ENCODE measurements at places on chromosomes 7 and 10.

- no peak for DNase-seq
Measured at GRCh38 chr10:131043039-131043691, 268.4 kb downstream of the TCERG1L start.

DNA sequence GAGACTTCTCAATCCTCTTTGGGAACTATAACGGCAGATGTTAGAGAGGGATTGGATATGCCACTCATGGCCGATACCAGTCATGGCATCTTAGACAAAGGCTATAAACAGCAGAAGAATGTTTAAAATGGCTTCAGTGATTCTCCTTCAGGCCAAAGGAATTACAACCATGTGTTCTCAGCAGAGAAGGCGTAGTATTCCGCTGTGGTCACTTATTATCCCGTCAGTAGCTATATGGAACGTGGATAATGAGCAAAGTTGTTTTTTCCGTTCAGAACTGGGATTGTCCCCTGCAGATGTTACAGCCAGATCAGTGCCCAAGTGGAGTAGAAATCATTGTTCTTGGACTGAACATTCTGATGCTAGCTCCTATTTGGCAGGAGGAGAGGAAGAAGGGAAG, 43.1 kb downstream of the TEX36 start:
- DNase-seq = peak; percentile 13

- no peak for DNase-seq
Measured at GRCh38 chr10:18205098-18205834, 65.0 kb downstream of the CACNB2 start.

DNA sequence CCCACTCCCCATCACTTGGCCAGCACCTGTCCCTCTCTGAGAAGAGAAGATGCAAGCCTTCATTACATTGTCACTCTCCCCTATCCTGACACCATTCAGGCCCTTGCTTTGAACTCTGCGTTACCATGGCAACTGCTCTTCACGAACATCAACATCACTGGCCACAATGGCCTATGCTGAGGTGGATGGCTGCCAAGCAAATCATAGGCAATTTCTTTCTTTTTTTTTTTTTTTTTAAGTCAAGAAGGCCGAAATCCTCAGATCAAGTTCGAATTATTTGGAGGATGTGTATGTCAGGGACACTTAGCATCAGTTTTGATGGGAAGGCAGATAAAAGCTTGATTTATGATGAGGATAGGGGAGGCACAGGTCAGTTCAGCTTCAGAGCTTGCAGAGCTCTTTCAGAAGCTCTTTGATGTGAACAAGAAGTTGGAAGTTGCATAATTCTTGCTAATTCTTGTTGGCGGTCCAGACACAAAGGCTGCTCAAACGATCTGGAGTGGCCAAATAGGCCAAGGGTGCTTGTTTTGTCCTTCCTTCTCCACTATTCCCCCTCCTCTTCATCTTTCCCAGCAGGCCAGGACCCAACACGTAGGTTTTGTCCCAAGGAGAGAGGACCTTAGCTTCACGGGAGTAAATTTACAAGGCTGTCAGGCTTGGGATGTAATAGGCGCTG, 179.9 kb upstream of the NPVF start:
- DNase-seq = no peak

- no peak for DNase-seq
Measured at GRCh38 chr7:132030883-132031282, 474.5 kb upstream of the PODXL start.

- DNase-seq = no peak
Measured at GRCh38 chr10:131810805-131811629, 89.8 kb upstream of the PPP2R2D start.

- no peak for DNase-seq
Measured at GRCh38 chr10:123245264-123245663, 91.1 kb downstream of the BUB3 start.

DNA sequence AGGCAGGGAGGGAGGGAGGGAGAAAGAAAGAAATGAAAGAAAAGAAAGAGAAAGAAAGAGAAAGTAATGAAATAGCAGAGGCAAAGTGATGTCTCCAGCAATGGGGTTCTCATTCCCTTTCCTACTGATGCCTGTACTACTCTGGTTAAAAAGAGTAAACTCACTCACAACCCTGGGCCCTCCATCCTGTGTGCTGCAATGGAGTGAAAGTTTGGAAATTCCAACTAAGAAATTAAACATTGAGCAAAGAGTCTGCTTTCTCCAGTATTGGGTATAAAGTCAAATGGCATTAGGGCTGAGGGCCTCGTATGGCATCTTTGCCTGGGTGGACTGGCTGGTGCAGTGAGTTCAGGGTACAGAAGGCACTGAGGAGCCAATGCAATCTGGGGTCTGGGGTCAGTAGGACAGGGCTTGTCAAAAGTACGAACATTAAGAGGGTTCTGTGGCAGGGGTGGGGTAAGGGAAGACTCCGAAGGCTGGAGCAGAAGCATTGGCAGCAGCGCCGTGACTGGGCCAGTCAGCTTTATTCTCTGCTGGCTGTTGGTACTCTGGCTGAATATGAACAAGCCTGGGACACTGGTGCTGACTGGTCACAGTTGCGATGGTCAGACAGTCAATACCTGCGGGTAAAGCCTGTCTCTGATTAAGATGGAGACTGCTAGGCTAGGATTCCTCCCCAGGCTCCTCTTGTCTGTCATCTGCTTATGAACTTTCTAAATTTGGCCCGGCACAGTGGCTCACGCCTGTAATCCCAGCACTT, 24.1 kb upstream of the TNS3 start:
- no peak for DNase-seq

DNA sequence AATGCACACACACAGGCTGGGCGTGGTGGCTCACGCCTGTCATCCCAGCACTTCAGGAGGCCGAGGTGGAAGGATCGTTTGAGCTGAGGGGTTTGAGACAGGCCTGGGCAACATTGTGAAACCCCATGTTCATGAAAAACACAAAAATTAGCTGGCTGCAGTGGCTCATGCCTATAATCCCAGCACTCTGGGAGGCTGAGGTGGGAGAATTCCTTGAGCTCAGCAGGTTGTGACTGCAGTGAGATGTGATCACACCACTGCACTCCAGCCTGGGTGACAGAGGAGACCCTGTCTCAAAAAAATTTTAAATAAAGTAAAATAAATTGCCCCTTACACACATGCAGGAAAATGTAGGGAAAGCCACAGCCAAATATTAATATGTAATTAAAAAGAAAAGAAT, 44.1 kb downstream of the RNF32 start:
- DNase-seq = no peak

DNA sequence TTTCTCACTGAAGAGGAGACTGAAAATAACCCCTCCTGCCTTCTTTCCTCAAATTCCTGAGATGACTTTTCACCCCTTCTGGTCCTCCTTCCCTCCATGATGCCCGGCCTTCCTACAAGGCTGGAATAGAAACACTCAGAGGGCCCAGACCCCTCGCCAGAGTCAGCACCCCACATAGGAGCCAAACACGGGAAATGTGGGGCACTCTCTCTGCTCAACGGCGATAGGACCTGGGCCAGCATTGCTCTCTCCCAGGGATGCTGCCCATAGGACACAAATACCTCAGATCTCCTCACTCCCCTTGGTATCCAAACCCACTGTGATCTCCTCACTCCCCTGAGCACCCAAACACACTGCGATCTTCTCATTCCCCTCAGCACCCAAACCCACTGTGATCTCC, 7.4 kb downstream of the CFAP46 start:
- DNase-seq = no peak

- DNase-seq = peak; percentile 27
Measured at GRCh38 chr7:20466543-20467021, 135.9 kb downstream of the ITGB8 start.

DNA sequence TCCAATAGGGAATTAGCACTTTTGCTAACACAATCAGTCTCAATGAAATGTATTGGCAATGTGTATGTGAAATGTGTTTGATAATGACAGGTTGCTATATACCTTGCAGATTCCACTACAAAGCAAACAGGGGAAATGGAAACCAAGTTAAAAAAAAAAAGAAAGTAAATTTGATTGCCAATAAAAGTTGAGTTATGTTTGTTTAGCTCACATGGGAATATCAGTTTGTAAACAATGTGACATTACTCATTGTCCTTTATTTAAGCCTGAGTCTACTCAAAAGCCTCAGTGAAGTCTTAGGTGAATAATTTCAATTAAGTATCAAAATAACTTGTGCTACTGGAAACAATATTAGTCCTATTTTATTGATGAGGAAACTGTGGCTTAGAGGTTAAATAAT, 285.2 kb downstream of the CACNA2D1 start:
- DNase-seq = no peak

DNA sequence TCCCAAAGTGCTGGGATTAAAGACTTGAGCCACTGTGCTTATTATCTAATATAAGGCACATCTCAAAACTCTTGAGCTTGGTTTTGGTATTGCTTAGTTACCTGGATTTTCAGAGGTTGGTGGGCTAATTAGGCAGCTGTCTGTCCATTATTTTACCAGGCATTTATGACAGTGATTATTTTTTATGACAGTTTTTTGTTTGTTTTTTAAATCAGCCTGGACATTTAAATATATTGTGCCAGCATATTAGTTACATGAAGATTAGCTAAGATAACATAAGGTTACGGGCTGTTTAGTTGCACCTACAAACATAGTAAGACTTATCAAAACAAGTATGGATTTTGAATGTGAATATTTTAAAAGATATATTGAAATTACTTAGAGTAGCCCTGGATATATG, 2.6 kb upstream of the ZRANB1 start:
- no peak for DNase-seq

DNA sequence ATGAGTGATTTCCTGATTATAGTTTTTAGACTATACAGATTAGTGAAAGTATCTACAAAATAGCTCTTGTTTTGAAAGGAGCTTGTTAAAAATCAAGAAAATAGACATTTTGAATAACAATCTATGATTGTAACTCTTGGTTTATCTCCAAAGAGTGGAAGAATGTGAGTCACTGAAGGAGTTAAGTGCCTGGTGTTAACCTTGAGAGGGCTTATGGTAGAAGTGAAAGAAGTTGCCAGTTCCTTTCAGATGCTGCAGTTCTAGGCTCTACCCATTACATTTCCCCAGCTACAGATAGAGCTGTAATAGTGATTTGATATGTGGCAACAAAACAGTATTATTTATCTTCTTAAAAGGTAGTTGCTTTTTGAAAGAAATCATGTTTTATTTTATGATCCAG, 12.7 kb downstream of the NRBF2 start:
- DNase-seq = no peak

- DNase-seq = no peak
Measured at GRCh38 chr7:41003977-41004376, 698.9 kb downstream of the INHBA start.

GRCh38 chr7:70630818-70631457, 501.0 kb upstream of the GALNT17 start:
- peak; percentile 81 for DNase-seq

- peak; percentile 68 for DNase-seq
Measured at GRCh38 chr10:78331391-78331922, 297.8 kb downstream of the RPS24 start.

- DNase-seq = no peak
Measured at GRCh38 chr10:59631237-59631636, 78.4 kb downstream of the SLC16A9 start.

DNA sequence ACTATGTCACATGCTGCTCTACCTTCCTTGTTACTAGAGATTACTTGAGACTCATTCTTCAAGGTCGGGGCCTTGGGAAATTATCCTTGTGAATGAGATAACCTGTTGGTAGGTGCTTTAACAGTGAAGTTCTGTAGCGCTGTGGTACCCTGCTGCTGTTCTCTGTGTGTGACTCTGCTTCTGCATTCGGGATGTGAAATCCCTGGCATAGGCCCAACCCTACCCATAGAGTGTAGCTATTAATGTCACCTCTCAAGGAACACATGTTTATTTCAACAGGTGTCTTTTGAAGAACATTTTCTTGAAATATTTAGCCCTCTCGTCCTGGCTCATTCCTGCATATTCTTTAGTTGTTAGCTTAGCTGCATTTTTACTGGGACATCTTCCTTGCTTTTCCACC, 41.8 kb upstream of the TMEM236 start:
- DNase-seq = no peak

- no peak for DNase-seq
Measured at GRCh38 chr7:55641811-55642210, 69.5 kb upstream of the VOPP1 start.

DNA sequence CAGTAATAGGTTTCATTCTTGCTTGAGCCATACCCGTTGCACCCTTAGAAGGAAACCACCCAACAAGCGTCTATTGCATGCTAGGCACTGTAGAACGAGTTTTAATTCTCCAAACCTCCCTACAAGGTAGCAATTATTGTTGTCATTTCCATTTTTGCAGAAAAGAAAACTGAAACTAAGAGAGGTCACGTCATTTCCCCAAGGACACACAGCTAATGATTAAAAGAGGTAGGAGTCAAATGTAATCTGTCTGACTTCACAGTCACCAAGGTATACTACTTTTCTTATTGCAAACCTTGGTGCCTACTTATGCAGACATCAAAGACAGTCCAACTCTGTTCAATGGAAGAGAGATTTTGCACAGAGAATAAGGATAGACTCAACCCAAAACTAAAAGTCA, 49.1 kb upstream of the C1QL3 start:
- DNase-seq = no peak

- no peak for DNase-seq
Measured at GRCh38 chr10:30538086-30538485, 91.5 kb downstream of the LYZL2 start.

GRCh38 chr7:44222074-44222473, 21.3 kb downstream of the YKT6 start:
- no peak for DNase-seq

- DNase-seq = no peak
Measured at GRCh38 chr7:74575083-74575784, 82.3 kb upstream of the GTF2I start.

DNA sequence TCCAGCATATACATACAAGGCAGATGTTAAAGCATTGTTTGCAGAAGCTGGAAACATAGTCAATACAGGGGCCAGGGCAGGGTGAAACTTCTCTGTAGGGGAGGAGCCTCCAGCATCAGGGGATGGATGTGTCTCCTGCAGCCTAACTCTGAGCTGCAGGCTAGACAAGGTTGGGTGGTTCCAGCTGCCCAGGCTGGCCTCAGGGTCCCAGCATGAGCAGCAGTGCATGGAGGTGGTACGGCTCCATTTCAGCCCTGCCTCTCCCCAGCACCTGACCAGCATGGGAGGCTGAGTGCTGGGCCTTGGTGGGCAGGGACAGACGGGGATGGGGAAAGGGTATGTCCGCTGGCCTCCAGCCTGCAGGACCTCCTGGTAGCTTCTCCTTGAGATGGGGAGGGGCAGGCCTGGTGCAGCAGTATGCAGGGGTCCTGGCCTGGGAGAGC, 7.4 kb upstream of the TBRG4 start:
- no peak for DNase-seq

DNA sequence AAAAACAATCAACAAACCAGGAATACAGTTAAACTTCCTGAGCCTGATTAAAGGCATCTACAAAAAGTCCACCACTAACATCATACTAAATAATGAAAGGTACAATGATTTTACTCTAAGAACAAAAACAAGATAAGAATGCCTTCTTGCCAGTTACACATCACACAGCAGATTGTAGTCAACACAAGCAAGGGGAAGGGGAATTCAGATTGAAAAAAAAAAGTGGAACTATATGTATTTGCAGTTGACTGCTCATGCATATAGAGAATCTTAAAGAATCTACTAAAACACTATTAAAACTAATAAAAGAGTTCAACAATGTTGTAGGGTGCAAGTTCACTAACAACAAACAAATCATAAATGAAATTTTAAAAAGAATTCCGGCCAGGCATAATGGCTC, 28.5 kb downstream of the ZNF33B start:
- DNase-seq = no peak

Measured in muscle of leg (tissue), 16 donors.